ENCODE measurements at places on chromosomes 1 and 21.

GRCh38 chr1:59141267-59141863 is 155.5 kb upstream of the FGGY start:
- DNase-seq = no peak

DNA sequence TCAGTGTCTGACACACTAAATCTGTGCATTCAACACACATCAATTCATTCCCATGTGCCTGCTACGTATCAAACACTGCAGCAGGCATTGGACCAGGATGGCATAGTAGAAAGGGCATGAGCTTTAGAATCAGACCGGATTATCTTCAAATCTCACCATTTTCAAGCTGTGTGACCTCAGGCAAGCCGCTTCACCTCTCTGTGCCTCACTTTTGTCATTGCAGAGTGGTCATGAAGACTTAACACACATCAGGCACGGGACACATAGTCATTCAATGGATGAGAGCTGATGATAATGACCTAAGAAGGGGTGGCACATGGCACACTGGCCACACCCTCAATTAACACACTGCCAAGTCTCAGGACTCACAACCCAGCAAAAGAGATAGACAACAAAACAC is 46.8 kb downstream of the KLHDC7A start:
- no peak for DNase-seq

- peak; percentile 76 for DNase-seq
These were observed 36.8 kb upstream of the PODN start for GRCh38 chr1:53025034-53025768.

DNA sequence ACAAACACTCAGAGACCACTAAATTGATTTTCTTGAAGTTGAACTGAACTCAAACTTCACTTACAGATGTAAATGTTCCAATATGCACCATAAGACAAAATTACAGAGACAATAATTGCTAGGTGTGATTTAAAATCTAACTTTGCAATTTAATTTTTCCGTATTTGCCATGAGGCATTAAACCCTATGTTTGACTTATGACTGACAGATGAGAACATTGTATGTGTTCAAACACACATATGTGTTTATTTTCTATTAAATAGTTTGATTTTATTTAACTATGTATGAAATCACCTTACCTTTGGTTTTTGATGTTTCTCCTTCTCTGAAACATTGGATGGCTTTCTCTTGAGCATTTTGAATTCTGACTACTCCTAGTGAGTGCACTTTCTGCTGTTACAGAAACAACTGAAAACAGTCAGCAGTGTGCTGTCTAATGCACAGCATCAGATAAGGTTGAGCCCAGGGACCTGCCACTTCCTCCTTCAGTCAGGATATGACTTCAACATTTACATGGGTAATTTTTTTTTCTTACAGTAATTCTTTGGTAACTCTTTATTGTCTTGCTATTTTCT is at the start of gene SAMSN1:
TSS of gene SAMSN1 (minus strand) at position 410 of the 575 bp plus-strand sequence. CDS start at position 356, 54 bp downstream.
- no peak for DNase-seq

DNA sequence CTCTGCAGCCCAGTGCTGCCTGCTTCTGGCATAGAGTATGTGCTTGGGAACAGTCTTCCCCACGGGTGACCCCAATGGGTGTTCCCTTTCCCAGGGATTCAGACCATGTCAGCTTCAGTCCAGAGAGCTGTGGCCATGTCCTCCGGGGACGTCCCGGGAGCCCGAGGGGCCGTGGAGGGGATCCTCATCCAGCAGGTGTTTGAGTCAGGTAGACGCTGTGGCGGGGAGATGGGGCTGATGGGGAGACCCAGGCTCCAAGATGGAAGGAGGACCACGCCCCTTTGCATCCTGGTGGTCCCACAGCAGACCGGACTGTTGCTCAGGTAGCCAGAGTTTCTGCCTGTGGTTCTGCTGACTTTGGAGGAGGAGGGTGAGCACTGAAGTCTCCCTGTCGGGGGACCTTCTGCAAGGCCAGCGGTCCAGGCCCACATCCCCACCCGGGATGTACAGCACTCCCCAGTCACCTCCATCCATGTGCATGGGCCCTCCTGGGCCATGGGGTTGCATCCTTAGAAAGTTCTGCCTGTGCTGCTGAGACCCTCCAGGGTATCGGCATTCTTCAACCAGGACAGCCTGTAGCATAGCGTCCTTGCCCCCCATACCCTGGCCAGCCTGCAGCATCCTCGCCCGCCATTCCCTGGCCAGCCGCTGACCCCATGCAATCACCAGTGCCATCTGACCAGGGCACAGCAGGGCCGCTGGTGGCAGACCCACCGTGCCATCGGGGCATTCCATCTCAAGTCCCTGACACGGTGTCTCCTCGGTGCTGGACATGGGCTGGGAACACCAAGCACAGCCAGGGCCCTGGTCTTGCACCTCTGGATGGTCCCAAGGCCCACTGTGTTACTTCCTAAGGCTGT is 2.8 kb downstream of the AIRE start:
- DNase-seq = no peak

- no peak for DNase-seq
These were observed 8.7 kb downstream of the PROX1 start for GRCh38 chr1:213996320-213997037.

DNA sequence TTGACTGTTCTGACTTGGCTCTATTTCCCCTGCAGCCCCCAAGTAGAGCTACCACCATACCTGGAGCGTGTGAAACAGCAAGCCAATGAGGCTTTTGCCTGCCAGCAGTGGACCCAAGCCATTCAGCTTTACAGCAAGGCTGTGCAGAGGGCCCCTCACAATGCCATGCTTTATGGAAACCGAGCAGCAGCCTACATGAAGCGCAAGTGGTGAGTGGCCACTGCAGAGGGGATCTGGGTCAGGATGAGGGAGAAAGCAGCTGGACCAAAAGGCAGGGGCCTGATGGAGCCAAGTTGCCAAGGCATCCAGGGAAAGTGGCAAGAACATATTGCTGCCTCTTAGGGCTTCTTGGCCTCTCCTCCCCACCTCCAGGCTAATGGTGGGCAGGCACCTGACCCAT is 24.1 kb upstream of the TMEM222 start:
- no peak for DNase-seq

DNA sequence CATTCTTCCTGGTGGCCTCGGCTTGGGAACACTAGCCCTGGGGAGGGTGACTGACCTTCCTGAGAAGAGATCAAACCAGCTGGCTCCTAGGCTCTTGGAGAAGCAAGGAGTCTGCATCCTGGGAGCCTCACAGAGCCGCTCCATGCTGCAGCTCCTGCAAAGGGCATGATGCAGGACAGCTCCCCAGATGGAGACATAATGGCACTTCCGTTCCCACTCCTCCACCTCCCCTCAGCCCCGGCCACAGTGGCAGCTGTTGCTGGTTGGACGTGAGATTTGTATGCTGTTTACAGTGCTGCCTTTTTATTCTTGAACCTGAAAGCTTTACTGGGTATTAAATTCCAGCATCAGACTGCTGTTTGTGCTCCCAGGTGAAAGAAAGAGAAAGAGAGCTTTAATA is 83.7 kb upstream of the CTTNBP2NL start:
- peak; percentile 35 for DNase-seq

DNA sequence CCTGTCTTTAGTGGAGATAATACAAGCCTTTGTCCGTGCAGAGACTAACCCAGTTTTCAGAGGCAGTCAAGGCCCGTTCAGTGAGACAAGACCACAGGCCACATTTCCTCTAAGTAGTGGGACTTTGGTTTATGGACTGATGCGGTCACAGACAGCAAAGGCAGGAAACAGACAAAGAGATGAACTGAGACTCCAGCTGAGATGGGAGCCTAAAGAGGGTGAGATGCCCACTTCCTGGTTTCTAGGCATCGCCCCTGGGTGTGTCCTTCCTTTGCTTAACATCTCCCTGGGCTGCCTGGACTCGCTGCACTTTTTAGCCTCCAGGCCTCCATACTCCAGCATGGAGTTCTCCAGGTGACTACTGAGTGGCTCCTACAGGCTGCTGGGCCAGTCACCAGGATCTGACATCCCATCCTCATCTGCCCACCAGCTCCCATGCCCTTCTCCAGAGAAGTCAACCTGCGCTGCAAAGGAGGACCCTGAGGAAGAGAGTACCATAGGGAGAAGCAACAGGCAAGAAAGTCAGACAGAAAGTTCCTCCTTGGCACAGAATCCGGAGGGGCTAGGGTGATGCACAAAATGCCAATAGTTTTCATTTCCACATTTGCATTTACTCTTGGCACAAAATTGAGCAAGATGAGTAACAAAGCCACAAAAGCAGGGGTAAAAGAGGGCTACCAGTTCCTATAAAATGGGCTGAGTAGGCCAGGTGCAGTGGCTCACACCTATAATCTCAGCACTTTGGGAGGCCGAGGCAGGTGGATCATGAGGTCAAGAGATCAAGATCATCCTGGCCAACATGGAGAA is 15.1 kb downstream of the THEMIS2 start:
- DNase-seq = no peak

DNA sequence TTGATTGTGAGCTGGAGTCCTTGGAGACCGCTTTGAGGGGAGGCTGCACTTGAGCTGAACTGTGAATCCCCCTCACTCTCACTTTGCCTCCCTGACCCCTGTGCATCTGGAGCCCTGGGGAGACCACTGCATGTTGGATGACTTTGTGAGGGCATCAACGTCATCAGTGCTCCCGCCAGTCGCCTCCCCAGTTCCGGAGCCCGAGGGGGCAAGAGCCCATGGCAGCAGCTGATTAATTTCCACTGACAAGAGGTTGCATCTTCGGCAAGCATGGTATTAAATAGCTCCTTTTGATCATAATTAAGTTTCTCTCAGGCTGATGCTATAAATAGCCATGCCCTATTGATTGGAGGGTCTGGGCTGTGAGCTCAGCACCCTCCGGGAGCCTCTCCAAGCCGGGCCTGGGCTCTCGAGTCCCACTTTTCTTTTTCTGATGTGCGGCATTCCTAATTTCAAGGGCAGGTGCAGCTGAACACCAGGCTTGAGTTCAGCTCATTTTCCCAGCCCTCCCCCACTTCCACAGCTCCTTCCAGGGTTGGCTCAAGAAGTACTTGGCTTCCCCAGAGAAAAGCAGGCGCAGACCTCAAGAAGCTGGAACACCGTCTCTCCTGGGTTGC is 33.2 kb downstream of the KCND3 start:
- no peak for DNase-seq

- DNase-seq = no peak
These were observed 10.8 kb downstream of the RPS6KA1 start for GRCh38 chr1:26540351-26540750.

DNA sequence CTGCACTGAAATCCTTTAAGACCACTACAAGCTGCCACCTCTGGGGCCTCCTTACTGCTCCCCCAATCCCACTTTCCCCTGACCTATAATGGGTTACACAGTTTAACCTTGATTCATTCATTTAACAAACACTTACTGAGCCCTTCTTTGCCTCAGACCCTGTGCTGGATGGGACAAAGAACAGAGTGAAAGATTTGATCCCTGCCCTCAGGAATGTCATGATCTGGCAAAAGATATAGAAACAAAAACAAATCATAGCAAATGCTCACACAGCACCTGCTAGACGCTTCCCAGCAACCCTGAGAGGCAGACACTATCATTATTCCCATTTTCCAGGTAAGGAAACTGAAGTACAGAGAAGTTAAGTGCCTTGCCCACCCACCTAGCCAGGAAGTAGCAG is 7.0 kb upstream of the AUNIP start:
- no peak for DNase-seq

DNA sequence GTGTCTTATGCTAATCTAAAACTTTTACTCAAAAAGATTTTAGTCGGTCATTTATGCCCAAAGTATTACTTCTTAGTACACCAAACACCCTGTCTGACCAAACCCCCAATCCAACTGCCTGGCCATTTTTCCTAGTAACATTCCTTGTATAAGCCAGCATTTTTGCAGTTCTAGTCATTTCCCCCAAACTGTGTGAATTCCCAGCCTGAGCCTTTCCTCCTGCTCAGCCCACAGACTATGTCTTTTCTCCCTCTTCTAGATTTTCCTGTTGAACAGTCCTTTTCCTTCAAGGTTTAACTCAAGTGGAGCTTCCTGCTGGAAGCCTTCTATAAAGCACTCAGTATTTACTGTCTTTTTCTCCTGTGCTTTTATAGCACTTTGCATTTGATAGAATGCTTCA is 843.8 kb downstream of the USP25 start:
- no peak for DNase-seq

GRCh38 chr21:28142697-28143096 is 850.0 kb downstream of the LTN1 start:
- no peak for DNase-seq

GRCh38 chr1:201329286-201329685 is 46.0 kb downstream of the PKP1 start:
- no peak for DNase-seq

Measured in coronary artery (tissue), 2 donors.